ENCODE measurements at places on chromosomes 2 and 18.

DNA sequence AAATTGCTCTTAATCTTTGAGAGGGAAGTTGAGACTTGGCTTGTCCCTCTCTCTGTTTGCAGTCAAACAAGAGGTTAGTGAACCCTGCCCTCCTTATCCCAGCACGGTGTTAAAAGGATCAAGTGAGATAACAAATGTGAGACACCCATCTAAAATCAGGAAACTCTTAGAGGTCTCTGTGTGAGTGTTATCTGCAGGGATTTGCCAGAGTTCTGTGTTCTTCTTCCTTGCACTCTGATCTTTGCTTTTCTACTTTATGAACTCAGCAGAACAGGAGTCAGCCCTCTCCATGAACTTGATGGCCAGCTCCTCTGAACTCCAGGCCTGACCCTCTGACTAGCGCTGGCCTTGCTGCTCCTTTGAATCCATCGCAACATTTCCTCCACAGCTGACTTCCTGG, 123.8 kb downstream of the NCKAP5 start:
- DNase-seq: no peak

- DNase-seq: peak; percentile 81
Observed at GRCh38 chr2:69652206-69652605, 8.7 kb upstream of the AAK1 start.

GRCh38 chr2:153487448-153487847, 8.9 kb upstream of the RPRM start:
- DNase-seq: no peak

GRCh38 chr2:106572541-106573450, 85.6 kb downstream of the CD8B2 start:
- DNase-seq: no peak

DNA sequence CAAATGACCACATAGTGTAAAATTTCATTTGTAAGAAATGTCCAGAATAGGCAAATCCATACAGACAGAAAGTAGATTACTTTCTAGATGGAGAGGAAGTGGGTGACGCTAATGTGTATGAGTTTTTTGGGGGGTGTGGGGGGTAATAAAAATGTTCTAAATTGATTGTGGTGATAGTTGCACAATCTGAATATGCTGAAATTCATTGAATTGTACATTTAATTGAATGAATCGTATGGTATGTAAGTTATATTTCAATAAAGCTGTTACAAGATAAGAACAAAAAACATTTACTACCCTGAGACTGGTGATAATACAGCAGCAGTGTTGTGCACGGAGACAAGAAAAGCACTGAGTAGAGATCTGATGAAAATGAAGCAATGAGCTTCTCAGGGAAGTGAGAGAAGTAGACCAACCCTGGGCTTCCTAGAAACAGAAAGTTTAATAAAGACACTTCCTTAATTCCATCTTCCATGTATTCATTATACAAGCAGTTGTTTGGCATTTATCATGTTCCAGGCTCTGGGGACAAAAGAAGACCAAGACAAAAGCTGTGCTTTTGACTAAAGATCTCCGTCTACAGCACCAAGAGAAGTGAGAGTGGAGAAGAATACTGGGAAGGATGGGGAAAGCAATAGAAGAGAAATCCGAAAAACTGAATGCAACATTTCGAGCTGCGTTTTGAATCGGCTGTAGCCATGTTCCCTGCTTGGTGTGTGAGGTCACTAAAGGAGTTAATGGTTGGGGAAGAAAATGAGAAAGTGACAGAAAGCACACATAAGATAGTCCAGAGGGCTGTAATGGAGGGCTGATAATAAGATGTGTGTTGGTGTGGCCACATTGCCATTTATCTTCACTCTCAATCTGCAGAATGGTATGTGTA, 1.8 kb upstream of the PDE11A start:
- DNase-seq: no peak

DNA sequence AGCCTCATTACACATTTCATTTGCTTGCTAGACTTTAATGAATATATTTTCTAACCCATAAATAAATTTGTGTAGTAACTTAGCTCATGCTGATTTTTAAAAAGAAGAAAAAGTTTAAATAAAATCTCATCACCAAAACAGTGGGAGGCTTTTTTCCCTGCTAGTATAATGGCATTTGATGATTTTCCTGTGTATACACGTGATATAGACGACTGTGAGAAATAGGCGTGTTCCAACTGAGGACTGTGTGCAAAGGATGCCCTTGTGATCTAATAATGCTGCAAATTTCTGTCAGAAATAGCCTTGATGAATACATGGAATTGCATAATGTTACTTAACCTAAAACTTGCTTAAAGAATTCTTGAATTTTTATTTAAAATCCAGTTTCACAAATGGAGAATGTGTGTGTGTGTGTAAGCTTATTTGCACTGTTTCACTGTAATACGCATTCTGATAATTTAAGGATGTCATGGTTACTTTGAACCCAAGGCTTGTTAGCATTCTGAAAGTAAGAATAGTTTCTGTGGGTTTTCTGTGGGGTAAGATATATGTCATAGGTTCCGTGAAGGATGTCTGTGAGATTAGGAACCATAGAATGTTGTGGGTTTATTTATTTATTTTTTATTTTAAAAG, 178.0 kb downstream of the DLGAP1 start:
- no peak for DNase-seq

Data from AG08395 (cell line).